ENCODE measurements at places on chromosomes 1 and 21.

DNA sequence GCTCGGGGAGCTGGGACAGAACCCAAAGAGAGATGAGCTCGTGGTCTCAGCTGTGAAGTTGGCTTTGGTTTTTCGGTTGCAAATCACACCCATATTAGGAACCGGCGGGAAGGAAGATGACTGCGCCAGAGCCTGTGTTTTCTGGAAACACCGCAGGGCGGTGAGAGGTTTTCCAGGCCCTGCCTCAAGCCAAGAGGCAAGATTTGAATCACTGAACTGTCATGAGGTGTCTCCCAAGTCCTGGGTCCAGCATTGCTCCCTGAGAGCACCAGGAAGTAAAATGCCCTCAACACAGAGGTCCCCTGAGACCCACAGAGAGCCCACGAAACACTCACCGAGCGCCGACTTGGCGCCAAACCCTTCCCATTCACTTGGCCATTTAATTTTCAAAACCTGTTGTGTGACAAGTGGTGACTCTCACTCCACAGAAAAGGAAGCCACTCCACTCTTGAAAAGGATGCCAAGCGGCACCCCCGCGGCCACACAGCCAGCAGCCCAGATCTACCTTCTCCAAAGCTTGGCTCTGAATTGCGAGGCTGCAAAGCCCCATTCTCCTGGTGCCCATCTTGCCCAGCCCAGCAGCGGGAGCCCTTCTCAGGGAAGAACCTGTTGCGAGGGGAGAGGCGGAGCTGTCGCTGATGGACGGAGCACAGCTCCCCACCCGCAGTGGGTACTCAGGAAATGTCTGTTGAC is 99.0 kb upstream of the RUNX3 start:
- no peak for DNase-seq

GRCh38 chr1:65939191-65939590 is 146.5 kb downstream of the PDE4B start:
- DNase-seq: peak; percentile 18

GRCh38 chr1:38561725-38562124 is 297.8 kb downstream of the RRAGC start:
- DNase-seq: no peak

- DNase-seq: no peak
Measured at GRCh38 chr1:226884966-226885820, 14.8 kb downstream of the PSEN2 start.

GRCh38 chr1:208240662-208241355 is 3.4 kb downstream of the PLXNA2 start:
- no peak for DNase-seq

GRCh38 chr1:160206036-160206389 is 829 bp downstream of the PEA15 start:
- peak; percentile 53 for DNase-seq

- DNase-seq: no peak
Measured at GRCh38 chr21:15549671-15550070, 180.1 kb upstream of the USP25 start.

DNA sequence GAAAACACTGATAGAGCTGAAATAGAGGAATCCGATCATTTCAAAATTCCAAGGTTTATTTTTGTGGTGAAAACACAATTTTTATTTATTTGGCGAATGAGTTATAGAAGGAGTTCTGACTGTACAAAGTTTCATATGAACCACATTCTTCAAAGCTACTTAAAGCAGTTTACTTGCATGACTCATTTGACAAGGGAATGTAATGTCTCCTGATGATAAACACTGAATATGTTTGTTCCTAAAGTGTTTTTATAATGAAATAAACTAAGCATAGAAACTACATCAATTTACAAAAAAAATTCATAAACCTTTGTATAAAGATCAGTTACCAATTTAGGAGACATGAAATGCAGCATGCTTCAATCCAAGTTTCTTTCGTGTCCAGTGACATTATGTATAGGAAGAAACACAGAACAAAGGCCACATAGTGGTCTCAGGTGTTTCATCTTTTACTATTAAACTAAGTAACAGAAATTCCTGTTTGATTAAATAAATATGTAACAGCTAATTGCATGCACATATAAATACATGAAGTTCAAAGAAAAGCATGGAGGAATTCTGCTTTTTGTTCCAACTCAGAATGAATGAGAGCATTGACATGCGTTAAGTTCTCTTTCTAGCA is 2.5 kb downstream of the PRKACB start:
- DNase-seq: no peak

DNA sequence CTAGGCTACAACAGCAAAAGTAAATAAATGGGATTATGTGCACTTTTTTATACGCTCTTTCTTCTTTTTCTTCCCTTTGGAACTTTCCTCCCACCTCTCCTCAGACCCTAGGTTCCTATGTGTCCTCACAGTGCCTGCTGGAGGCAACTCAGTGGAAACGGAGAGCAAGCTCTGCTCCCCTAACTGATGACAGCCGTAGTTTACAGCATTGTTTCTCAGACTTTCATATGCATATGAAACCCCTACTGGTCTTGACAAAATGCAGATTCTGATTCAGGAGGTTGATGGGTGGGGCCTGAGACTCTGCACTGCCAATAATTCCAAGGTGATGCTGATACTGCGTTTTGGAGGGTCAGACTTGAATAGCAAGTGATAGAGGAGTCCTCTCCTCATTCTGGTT is 34.3 kb upstream of the HMCN1 start:
- DNase-seq: no peak

GRCh38 chr1:34292472-34292871 is 115.8 kb downstream of the C1orf94 start:
- peak; percentile 15 for DNase-seq

DNA sequence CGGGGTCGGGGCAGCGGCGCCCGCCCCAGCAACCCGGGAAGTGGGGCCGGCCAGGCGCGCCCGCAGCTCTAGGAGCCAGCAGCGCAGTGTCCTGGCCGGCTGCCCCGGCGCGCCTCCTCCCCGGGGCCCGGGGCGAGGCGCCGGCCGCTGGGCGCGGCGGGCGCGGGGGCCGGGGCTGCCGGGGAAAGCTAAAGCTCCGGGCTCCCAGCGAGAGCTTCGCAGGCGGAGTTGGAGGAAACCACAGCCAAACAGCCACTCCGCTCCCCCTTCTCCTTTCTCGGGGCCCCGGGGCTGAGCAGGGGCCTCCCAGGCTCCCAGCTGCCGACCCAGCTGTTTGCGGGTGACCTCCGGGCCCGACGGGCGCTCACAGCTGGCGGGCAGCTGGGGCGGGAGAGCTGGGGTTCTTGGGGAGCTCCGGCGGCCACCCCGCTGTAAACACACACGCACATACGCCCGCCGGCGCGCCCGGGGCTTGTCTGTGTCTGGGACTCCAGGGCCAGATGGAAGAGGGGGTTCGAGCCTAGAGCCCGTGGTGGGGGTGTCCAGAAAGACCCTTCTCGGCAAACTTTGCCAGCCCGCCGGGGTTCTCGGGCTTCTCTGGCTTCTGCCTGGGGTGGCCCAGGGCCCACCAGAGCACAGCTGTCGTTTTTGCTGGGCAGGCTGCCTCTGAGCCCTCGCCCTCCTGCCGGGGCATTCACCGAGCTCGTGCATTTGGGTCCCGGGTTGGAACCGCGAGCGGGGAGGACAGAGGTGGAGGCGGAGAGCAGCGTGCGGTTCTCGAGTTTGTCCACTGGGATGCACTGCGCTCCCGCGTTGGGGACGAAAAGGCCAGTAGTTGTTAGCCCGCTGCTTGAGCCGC is 1.5 kb downstream of the AJAP1 start:
- DNase-seq: peak; percentile 85

- no peak for DNase-seq
Measured at GRCh38 chr1:184425449-184426277, 38.8 kb downstream of the C1orf21 start.

- DNase-seq: no peak
Measured at GRCh38 chr1:107689159-107689558, 275.8 kb downstream of the VAV3 start.

GRCh38 chr21:46509741-46510502 is 51.2 kb downstream of the DIP2A start:
- no peak for DNase-seq

GRCh38 chr21:37644636-37645035 is 271.6 kb downstream of the KCNJ6 start:
- no peak for DNase-seq

DNA sequence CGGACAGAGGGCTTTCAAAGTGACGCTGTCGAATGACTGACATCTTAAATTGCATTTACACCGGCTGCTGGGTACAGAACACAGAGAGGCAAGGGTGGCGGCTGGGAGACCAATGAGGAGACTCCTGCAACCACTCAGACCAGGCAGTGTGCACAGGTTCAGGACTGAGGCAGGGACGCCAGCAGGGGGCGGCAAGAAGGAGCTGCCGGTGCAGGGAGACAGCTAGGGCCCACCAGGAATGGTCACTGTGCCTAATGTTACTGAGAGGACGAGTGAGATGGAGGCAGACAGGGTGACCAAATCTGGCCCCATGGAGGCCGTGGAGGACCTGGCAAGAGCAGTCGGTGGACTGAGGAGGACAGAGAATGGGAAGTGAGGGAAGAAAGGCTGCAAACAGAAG is 23.5 kb downstream of the GLIS1 start:
- DNase-seq: peak; percentile 22

DNA sequence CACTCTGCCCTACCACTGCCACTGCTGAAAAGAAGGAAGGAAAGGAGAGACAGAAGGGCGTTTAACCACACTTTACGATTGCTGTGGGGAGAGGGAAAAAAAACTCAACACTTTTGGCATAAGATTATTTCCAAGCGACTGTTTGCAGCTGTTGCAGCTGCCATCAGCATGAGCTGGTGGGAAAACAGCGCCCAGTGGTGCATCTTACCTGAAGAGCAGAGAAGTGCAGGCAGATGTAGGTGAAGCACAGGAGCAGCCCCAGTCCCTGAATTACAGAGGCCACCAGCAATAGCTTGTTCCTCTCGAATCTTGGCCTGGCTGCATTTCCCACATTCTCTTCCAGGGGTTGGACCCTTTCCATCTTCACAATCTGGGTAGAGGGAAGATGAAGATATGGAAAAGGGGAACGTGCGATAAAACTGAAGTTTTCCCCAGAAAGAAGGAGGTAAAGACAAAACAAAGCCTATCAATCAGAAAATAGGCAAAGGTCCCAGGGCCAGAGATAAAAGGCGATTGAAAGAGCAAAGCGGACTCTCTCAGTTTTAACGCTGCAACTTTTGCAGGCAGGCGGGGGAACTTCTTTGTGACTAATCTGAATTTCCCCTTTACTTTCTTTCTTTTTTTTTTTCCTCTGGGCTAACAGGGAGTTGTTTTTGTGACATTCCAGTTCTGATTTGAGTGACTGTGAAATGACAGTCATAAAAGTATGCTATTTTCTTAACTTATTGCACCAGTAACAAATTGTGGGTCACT is at the start of gene TNFSF4:
TSS of gene TNFSF4 (minus strand) at position 516 of the 753 bp plus-strand sequence. CDS start at position 361, 155 bp downstream.
- peak; percentile 61 for DNase-seq

DNA sequence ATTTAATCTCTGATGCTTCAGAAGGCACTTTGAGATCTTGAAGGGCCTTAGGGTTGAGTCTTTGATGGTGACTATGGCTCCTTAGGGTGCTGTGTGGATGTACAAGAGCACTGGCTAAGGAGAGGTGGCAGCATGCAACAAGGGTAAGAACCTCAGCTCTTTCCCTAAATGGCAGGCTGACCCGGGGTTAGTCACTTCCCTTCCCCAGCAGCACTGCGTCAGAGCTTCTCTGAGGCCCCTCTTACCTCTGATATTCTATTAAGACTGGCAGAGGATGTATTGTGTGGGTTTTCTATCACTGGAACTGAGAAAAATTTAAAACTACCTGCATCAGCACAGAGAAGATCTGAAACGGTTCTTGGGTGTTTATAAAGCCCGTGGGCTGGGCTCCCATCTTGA is 11.8 kb downstream of the C1orf116 start:
- no peak for DNase-seq

DNA sequence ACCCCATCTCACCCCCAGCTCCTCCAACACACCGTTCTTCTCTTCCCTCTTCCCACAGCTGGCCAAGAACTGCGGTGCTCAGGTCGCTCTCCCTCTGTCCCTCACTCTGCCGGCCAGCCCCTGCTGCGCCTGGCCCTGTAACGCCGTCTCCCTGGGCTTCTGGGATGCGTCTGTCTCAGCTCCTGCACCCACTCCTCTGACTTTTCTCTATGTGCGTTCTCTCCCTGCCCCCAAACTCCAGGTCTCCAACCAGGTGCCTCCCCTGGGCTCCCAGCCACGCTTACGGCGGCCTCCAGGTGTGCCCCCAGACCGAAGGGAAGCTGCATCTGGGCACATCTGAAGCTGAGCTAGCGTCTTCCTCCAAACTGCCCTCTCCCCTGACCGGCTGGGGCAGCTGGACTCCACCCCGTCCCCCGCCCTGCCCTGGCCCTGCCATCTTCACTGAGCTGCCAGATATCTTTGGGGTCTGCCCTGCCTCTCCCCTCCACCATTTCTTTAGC is 2.6 kb downstream of the KRTAP10-12 start:
- peak; percentile 7 for DNase-seq

DNA sequence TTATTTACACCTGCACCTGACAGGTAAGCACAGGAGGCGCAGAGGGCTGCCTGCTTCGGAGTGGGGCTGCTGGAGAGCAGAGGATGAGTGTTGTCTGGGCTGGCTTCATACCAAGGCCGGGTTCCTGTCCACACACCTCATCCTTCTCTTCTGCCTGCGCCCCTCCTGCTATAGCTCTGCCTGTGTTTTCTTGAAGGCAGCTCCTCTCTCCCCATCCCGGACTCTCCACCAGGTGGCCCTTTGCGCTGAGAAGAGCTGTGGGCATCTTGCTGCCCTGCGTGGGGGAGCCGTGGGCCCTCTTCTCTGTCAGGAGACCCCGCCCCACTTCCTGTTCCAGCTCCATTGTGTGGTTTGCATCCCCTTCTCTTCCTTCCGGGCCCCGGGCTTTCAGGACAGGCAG is 35.0 kb downstream of the ARHGEF10L start:
- DNase-seq: no peak

- DNase-seq: no peak
Measured at GRCh38 chr21:19011451-19011850, 607.9 kb upstream of the TMPRSS15 start.

- no peak for DNase-seq
Measured at GRCh38 chr1:162193815-162194214, 124.3 kb downstream of the NOS1AP start.

DNA sequence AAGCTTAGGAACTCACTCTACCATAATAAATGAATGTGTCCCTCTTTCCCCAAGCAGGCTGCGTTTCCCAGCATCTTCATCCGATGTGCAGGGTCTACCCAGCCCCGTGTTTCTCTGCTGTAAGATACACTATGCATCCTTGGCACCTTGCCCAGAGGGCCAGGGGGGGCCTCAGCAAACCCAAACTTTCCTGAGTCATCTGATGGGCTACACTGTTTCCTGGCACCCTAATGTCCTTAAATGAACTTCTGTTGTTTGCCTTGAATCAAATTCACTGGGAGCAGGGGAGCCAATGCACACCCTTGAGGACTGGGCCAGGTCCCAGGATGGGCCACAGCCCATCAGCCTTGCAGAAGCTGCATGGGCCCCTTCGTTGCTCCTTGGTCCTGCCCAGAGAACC is 145.5 kb downstream of the IGSF21 start:
- DNase-seq: no peak

DNA sequence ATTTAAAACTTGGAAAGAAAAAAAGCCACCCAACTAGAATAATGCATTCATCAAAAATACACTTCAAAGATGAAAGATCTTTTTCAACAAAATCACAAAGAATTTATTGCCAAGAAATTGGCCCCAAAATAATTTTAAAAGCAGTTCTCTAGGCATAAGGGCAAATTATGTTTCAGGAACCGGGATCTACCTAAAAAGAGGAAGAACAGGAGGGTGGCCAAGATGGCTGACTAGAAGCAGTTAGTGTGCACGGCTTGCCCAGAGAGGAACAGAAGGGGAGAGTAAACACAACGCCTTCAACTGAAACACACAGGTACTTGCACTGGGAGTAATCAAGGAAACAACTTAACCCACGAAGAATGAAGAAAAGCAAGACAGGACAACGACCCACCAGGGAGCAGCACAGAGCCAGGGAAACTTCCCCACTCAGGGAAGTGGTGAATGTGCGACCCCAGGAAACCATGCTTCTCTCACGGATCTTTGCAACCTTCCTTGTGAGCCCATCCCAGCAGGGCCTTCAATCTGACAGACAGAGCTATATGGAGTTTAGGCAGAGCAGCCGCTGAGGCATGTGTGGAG is 46.1 kb downstream of the ACKR1 start:
- DNase-seq: no peak
